Brain (organoid and tissue), 16 donors: ENCODE measurements at places on chromosomes 12 and 14. TPM values are rescaled to one million over a fixed set of nuclear protein-coding genes. Genes with fewer than 3 reads are reported as not detected.

- DNase-seq = no peak
These were observed 24.7 kb downstream of the SUSD6 start for GRCh38 chr14:69635981-69636639.

The KLRC3 gene
- polyA plus RNA-seq = 1.5 TPM

The NPFF gene
- not detected for polyA plus RNA-seq

DNA sequence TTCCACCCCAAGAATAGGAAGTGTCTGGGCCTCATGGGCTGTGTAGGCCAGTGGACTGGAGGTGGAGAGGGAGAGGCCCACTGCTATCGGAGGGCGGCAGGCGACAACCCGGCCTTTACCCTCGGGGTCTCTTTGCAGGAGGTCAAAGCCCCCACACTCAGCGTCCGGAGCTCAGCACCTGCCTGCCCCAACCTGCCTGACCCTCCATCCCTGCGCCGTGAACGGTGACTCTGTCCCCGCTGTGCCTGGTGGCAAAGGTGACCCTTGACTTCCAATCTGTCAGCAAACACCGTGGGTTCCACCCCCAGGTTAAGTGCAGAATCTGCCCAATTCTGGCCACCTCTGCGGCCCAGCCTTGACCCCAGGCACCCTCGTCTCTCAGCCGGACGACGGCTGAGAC lies 15.7 kb upstream of the GALNT9 start:
- no peak for DNase-seq

The SUPT16H gene
- polyA plus RNA-seq = 92.5 TPM

DNA sequence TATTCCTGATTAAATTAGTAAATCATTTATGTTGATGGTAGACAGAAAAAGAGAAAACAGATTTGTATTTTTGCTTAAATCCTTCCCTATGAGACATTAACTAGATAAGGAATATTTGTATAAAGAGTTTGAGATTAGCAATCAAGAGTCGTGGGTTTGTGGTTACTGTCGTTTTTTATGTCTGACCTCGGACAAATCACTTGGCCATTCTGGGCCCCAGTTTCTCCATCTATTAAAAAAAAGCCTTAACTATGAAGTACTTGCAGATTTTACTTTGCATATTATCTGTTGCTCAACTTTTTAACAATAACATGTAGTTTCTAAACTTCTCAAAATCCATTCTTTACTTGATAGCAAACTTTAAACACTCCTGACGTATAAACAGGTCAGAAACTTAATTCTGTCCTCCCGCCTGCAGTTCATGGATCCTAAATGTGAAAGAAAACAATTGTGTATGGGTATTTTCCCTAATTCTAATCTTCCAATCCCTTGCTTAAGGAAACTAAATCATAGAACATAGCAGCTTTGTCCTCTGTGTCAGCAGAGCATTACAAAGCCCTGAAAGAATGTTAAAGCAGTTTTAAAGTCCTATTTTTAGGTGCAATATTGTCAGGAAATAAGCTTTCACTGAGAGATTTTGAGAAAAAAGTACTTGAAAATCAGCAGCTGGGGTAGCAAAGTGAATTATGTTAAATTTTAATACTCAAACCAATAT lies 118.2 kb downstream of the GPR135 start:
- no peak for DNase-seq

DNA sequence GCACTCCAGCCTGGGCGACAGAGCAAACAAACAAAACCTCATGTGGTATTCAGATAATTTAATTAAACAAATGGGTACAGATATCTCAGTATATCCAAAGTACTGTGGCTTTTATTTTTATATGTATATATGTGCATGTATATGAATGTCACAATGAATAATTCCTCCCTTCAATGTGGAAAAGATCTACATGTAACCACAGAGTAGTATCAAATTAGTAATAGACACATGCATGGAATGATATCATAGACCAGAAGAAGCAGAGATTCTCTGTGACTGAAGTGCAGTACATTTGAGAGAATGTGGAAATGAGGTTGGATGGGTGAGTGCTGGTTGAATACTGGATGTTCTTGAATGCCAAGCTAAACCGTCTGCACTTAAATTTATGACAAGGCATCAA lies 222.9 kb downstream of the CPNE8 start:
- DNase-seq = no peak

The PELI2 gene
- 5.8 TPM for polyA plus RNA-seq

DNA sequence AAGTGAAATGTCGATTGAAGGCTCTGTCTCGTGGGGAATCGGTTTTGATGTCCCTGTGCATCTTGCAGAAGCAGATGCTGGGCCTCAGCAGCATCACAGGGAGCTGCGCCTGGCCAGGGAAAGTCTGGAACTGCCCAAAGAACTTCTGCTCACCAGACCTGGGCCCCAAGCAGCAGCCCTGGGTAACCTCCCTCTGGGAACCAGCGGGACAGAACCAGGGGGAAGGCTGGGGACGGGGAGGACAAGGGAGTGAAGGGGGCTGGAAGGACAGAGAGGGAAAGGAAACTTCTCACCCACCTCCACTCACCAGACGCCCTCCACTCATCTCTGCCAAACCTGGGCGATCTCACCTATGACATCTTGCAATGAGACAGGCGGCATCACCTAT lies 26.8 kb upstream of the C14orf180 start:
- DNase-seq = no peak
